ENCODE measurements at places on chromosomes 6 and 20.

- no peak for DNase-seq
Measured at GRCh38 chr6:167472148-167472547, 147.3 kb downstream of the TTLL2 start.

GRCh38 chr6:106959985-106960384, 14.5 kb downstream of the CD24 start:
- DNase-seq: no peak

DNA sequence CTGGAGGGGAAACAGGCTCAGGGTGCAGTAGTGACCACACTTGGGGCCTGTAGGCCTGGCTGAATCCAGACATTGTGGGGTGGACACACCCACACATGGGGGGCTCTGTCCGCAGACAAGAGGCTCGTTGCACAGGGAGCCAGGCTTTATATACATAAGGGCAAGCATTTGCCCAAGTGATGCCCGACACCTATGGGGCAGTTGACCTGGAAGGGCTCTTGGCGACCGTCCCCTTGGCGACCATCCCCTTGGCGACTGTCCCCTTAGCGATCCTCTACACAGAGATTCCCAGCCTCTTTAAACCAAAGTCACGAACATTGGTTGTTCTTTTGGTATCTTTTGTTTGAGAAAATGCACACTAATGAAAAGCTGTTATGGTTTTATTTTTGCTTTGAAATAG, 2.7 kb downstream of the TOX2 start:
- no peak for DNase-seq

GRCh38 chr6:56263596-56264315, 16.4 kb upstream of the COL21A1 start:
- DNase-seq: no peak

DNA sequence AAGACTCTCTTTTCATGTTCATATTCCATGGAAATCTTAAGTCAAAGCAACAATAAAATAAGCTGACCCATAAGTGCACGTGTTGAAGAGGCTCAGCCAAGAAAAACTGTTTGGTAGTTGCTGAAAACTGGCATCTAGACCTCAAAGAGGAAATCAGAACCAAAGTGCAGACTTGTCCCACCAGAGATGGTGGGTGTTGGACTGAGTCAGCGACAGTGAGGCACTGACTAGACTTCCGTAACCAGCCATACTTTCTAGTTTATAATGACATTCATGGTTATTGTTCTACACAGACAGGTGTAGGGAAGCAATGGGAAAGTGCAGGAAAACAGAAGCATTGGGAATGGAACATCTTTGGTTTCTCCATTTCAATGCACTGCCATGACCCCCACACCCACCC, 175.7 kb upstream of the AGPAT4 start:
- DNase-seq: no peak

DNA sequence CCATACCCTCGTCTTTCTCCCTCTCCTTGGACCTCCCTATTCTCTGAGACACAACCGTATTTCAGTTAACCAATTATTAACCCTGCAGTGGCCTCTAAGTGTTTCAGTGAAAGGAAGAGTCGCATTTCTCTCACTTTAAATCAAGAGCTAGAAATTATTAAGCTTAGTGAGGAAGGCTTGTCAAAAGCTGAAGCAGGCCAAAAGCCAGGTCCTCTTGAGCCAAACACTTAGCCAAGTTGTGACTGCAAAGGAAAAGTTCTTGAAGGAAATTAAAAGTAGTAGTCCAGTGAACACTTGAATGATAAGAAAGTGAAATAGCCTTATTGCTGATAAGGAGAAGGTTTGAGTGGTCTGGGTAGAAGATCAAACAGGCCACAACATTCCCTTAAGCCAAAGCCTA, 58.3 kb downstream of the SNX9 start:
- no peak for DNase-seq

DNA sequence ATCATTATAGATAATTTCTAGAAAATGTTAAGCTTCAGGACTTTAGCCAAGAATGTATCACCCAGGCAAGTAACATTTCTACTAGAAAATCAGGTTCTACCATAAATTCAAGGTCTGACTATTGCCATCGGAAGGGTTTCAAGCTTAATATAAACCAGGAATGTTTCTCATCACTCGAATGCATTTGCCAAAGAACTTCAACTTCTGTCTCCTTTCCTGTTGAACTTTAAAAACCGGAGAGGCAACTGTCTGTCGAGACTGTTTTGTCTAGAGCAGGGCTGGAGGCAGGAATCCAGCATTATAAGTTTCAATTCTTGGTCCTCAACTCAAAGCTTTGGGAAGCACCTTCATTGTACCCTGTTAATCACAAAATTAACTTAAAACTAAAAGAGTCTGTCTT, 264.7 kb downstream of the ZNF217 start:
- DNase-seq: no peak

- DNase-seq: no peak
Measured at GRCh38 chr20:56952258-56953047, 314.0 kb downstream of the BMP7 start.

DNA sequence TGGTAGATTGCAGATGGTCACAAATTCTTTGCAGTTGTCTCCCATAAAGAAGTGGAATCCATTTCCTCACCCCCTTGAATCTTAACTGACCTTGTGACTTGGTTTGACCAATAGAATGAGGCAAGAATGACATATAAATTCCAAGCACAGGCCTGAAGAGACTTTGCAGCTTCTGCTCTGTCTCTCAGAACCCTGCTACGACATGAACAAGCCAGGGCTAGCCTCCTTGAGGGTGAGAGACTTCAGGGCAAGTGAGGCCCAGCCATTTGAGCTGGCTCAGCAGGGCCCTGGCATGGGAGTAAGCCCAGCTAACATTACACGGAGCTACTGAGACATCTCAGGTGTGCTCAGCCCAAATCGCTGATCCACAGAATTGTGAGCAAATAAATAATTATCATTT, 216.3 kb upstream of the MAN1A1 start:
- DNase-seq: no peak

- DNase-seq: no peak
Measured at GRCh38 chr20:19806806-19807190, 48.7 kb downstream of the RIN2 start.

- peak; percentile 59 for DNase-seq
Measured at GRCh38 chr20:50635676-50636600, 55.4 kb downstream of the RIPOR3 start.

- DNase-seq: peak; percentile 78
Measured at GRCh38 chr20:50590348-50590664, 80.1 kb downstream of the PTPN1 start.

DNA sequence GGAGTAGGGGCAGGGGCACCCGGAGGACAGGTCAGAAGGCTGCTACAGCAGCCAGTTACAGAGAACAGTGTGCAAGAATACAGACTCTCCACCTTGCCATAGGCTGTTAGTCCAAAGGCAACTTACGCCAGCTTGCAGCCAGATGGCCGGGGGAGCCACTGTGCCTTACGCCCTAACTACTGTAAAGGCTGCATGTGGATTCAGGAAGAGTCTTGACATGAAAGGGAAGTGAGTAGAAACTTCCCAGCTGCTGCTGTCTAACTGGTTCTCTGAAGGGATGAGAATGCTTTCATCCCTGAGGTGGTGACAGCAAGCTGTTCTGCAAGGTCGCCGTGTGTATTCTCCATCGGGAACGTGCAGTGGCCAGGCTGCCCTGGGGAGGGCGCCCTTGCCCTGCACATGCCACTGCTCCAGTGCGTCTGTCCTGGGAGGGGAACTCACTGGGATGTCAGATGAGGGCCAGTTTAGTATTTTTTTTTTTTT, 46.1 kb downstream of the LYRM4 start:
- DNase-seq: no peak

DNA sequence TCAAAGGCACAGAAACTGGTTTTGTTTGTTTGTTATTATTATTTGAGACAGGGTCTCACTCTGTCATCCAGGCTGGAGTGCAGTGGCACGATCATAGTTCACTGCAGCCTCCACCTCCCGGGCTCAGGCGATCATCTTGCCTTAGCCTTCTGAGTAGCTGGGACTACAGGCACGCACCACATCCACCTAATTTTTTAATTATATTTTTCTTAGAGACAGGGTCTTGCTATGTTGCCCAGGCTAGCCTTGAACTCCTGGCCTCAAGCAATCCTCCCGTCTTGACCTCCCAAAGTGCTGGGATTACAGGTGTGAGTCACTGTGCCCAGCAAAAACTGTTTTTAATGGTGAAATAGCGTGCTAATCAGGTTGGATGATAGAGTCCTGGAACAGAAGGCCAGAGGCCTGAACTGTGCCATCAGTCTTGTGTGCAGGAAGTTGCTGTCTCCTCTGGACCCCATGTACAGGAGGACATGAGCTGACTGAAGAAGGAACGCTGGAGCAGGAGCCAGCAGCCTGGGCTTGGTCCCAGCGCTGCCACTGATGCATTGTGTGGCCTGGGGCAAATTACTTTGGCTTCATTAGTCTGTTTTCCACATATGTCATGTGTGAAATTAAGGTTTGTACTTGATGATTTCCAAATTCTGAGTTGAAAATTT, 4.9 kb downstream of the TM9SF4 start:
- no peak for DNase-seq

DNA sequence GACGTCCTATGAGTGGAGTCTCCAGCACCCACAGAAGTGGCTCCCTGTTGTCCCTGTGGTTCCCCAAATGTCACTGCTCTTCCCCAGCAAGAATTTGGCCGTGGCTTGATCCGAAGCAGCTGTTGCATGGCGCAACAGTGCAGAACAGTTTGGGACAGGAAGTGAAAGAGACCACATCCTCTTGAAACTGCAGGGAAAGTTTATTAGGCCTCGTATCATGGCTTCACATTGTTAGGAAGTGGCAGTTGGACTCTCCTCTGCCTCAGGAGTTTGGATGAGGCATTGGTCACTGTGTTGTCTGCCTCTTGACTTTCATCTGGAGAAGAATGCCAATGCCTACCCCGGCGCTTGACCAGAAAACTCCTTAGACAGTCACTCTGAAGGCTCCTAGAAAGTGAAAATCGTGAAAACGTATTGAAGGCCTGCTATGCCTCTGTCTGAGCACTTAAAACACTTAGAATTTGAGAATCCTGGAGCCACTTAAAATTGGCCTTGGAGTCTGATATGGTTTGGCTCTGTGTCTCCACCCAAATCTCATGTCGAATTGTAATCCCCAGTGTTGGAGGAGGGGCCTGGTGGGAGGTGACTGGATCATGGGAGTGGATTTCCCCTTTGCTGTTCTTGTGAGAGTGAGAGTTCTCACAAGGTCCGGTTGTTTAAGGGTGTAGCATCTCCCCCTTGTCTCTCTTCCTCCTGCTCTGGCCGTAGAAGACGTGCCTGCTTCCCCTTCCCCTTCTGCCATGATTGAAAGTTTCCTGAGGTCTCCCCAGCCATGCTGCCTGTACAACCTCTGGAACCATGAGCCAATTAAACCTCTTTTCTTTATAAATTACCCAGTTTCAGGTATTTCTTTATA, 334.9 kb upstream of the JARID2 start:
- DNase-seq: no peak

DNA sequence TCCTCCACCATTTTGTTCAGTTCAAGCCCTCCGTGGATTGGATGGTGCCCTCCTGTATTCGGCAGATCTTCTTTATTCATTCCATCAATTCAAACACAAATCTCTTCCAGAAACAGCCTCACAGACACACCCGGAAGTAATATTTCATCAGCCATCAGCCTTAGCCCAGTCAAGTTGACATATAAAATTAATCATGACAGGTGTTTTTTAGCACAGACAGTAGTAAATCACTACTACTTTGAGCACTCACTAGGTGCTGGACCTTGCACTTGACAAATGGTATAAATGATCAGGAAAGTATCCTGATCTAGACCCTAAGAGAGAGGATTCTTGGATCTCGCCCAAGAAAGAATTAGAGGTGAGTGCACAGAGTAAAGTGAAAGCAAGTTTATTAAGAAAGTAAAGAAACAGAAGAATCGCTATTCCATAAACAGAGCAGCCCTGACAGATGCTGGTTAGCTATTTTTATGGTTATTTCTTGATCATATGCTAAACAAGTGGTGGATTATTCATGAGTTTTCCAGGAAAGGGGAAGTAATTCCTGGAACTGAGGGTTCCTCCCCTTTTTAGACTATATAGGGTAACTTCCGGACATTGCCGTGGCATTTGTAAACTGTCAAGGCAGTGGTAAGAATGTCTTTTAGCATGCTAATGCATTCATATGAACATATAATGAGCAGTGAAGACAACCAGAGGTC, 194.6 kb upstream of the LAMP5 start:
- peak; percentile 45 for DNase-seq

DNA sequence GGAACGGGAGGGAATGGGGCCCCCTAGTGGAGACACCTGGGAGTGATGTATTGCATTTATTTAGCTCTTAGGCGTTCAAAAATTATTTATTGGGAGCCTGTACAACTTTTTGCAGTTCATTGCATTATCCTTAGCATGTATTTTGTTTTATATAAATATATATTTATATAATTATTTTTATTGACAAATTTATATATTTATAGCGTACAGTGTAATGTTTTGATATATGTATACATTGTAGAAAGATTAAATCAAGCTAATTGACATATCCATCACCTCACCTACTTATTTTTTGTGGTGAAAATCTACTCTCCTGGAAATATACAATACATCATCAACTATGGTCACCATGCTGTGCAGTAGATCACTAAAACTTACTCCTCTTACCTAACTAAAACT, 975 bp downstream of the SIRT5 start:
- no peak for DNase-seq

DNA sequence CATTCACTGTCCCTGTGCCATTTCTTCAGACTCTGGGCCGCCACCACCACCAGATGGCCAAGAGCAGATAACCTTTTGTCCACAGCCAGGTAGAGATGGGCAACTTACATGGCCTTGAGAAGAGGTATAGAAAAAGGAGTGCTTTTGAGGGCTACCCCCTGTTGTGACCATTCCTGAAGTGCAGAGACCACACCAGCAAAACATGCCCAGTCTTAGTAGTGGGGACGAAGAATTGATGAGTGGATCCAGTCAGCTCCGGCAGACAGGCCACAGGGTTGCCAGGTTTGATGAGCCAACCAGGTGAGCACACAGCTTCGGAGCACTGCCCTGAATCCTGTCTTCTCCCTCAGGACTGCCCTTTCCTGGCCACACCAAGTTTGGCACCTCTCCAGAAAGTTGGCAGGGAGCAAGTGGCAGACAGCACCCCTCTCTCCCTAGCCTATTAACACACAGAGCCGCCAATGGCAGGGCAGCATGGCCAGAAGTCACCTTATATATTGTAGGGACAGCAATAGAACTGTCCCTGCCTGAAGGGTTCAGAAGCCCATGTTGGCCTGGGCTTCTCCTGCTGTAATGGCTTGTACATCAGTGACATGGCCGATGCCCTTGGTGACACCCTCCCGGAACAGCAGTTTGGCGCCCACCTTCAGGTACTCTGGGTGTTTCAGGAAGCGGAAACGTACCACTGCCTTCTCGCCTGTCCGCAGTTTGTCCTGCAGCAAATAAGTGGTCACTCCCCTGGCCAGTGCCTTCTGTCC, 7.8 kb downstream of the GTPBP2 start:
- DNase-seq: no peak

- no peak for DNase-seq
Measured at GRCh38 chr6:30618270-30618797, 694 bp downstream of the MRPS18B start.

Data from NCI-H510A treated with DMSO at 0.1 percent for 48 hours (cell line).